Upper lobe of right lung (tissue), 1 donor: ENCODE measurements at places on chromosomes 12 and 14.
A peak's percentile ranks its signal among the peaks of the same experiment; 100 is the strongest.

- H3K36me3 ChIP-seq: no peaks in the 10 kb centered on the region
- DNase-seq: no peak
- no peaks in the 10 kb centered on the region for H3K4me1 ChIP-seq
- H3K27me3 ChIP-seq: no peaks in the 10 kb centered on the region
- no peak overlapping the region for H3K4me3 ChIP-seq
- H3K27ac ChIP-seq: no peak overlapping the region
Observed at GRCh38 chr12:93089805-93090569, 160.9 kb upstream of the EEA1 start.

DNA sequence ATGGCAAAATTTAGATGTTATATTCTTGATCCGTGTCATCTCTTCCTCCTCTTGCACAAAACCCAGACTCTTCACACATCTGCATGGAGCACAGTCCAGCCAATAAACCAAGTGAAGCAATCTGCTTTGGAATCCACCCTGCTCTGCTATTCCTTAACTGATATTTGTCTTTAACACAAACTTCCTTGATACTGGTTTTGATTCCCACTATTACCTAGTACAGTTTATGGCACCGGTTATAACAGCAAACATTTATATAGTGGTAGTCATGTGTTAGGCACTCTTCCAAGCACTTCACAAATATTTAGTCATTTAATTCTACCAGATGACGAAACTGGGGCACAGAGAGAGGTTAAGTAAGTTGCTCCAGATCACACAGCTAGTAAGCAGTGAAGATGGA, 12.5 kb downstream of the STYK1 start:
- DNase-seq: no peak
- H3K27ac ChIP-seq: no peak overlapping the region
- no peak overlapping the region for H3K4me3 ChIP-seq
- no peaks in the 10 kb centered on the region for H3K36me3 ChIP-seq
- no peaks in the 10 kb centered on the region for H3K27me3 ChIP-seq

GRCh38 chr12:122840580-122841513, 5.6 kb downstream of the HIP1R start:
- DNase-seq: no peak
- H3K4me1 ChIP-seq: peaks cover 25% of the 10 kb centered on the region
- peak overlapping the region; percentile 42 for H3K27ac ChIP-seq

GRCh38 chr14:53640695-53641094, 315.9 kb downstream of the BMP4 start:
- no peaks in the 10 kb centered on the region for H3K4me1 ChIP-seq
- no peak overlapping the region for H3K27ac ChIP-seq
- H3K36me3 ChIP-seq: no peaks in the 10 kb centered on the region
- H3K27me3 ChIP-seq: no peaks in the 10 kb centered on the region
- no peak overlapping the region for H3K4me3 ChIP-seq
- no peak for DNase-seq

GRCh38 chr12:102503056-102503681, 22.8 kb upstream of the IGF1 start:
- H3K27me3 ChIP-seq: no peaks in the 10 kb centered on the region
- no peak for DNase-seq
- no peak overlapping the region for H3K27ac ChIP-seq
- H3K4me1 ChIP-seq: no peaks in the 10 kb centered on the region

GRCh38 chr14:76576047-76576741, 185.1 kb upstream of the VASH1 start:
- H3K4me1 ChIP-seq: peaks cover 5% of the 10 kb centered on the region
- no peak for DNase-seq
- no peak overlapping the region for H3K4me3 ChIP-seq
- no peak overlapping the region for H3K27ac ChIP-seq

DNA sequence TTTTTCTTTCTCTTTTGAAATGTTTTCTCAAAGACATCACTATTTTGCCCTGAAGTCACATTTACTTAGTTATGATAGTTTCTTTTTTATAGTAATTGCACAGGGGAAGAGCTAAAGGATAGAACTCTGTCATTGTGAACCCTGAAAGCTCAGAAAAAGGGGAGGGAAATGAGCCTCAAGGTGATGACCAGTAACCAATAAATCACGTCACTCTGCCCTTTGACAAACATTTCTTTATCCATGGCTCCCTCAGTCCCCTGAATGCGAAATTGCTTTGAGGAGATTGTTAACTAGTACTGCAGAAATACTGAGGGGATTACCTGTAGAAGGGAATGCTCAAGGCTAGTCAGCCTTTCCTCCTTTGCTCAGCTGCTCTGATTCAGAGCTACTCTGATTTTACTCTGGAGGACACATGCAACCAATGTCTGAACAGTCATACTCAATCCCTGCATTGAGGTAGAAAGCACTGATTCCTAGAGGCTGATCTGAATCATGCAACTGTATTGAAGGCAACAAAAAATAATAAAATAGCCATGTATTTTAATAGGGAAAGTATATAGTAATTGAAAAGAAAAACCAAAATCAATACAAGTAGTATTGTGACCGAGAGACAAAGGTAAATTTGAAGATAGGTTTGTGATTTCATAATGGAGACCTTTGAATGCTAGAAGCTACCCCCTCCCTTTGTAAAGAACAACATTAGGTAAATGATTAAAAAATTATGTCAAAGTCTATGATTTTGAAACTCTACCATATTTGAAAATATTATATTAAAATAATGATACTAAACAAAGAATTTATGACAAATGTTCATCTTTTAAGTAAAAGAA, 24.7 kb downstream of the SLCO1B1 start:
- H3K27ac ChIP-seq: no peak overlapping the region
- H3K4me1 ChIP-seq: no peaks in the 10 kb centered on the region
- H3K4me3 ChIP-seq: no peak overlapping the region
- no peaks in the 10 kb centered on the region for H3K27me3 ChIP-seq

DNA sequence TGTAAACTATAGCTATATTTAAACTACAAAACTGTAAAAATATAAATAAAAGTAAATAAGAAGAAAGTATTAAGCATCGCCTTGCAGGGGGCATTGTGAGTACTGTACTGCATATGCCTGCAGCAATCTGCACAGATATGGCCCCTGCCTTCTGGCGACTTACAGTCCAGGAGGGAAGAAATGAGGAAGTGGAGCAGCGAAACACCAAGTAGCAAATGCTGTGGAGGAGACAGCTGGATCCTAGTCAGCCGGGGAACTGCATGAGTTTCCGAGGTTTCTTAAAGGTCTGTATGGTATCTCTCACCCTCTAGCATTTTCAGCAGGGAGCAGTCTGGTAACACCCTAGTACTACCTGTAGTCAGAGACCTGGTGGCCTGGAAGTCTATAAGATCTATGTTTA, 256.9 kb downstream of the CACNA1C start:
- H3K36me3 ChIP-seq: no peaks in the 10 kb centered on the region
- H3K4me1 ChIP-seq: no peaks in the 10 kb centered on the region
- no peak overlapping the region for H3K4me3 ChIP-seq
- DNase-seq: no peak
- H3K27me3 ChIP-seq: no peaks in the 10 kb centered on the region

GRCh38 chr14:98008381-98009113, 1211.4 kb downstream of the VRK1 start:
- H3K4me1 ChIP-seq: no peaks in the 10 kb centered on the region
- DNase-seq: no peak
